ENCODE measurements at places on chromosomes 6 and 20. TPM values are rescaled to one million over a fixed set of nuclear protein-coding genes. Genes with fewer than 3 reads are reported as not detected.
A peak's percentile ranks its signal among the peaks of the same experiment; 100 is the strongest.

GRCh38 chr6:28673787-28674671 lies 148.3 kb downstream of the GPX5 start:
- peak; percentile 82 for DNase-seq
- peak overlapping the region; percentile 64 for H3K27ac ChIP-seq
- peaks cover 8% of the 10 kb centered on the region for H3K4me1 ChIP-seq
- H3K27me3 ChIP-seq = peaks cover 59% of the 10 kb centered on the region
- peaks cover 2% of the 10 kb centered on the region for H3K36me3 ChIP-seq

DNA sequence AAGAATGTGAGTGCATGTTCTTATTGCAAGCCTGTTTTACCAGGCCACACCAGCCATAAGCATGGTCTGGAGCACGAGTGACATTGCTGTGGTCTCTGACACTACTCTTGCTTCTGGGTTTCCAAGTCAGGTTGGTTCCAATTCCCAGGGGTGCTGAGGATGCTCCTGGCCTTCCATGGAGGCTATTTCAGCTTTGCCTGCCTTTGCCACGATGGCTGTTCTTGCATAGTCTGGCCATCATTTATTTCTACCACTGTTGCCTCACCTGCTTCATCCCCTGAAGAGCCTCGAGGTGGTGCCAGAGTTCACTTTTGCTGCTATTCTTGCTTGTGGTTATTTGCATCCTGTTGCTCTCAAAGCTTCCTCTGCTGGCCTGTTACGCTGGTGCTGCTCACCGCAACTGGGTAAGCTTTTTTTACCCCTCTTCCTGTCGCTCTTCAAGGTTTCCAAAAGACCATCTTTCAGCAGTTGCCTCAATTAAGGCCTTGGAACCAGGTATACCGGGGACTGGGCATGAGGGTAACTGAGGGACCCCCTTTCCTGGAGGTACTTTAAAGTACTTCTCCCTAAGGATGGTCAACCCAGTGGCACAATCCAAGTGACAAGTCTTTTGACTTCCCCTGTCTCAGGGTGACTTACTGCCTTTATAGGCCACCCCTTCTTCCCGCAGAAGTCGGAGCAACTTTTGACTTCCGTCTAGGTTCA lies 64.5 kb downstream of the AKAP7 start:
- H3K4me3 ChIP-seq = peak overlapping the region; percentile 69
- peaks cover 55% of the 10 kb centered on the region for H3K4me1 ChIP-seq
- no peaks in the 10 kb centered on the region for H3K27me3 ChIP-seq
- H3K27ac ChIP-seq = peak overlapping the region; percentile 90
- DNase-seq = peak; percentile 79

GRCh38 chr20:49843139-49843538 lies 30.5 kb downstream of the SLC9A8 start:
- H3K27ac ChIP-seq = no peak overlapping the region
- H3K4me3 ChIP-seq = no peak overlapping the region
- no peak for DNase-seq
- H3K36me3 ChIP-seq = peaks cover 15% of the 10 kb centered on the region

DNA sequence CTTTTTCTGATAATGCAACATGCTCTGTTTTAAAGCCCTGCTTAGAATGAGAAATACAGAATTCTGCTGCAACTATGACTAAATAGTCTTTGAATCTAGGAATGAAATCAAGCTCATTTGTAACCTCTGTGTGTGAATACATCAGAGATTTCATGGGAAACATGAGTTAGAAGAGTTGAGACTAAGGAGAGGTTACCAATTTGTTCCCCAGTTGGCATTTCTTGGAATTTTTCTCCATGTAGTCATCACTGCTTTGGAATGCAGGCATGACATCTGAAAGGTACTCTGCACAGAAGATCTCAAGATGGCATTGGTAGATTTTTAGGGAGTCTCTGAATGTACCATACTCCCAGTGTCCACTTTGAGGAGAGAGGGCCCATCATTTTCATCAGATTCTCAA lies 237.2 kb downstream of the TFAP2A start:
- H3K36me3 ChIP-seq = no peaks in the 10 kb centered on the region
- H3K4me3 ChIP-seq = no peak overlapping the region
- H3K27me3 ChIP-seq = no peaks in the 10 kb centered on the region
- H3K27ac ChIP-seq = no peak overlapping the region
- DNase-seq = no peak

DNA sequence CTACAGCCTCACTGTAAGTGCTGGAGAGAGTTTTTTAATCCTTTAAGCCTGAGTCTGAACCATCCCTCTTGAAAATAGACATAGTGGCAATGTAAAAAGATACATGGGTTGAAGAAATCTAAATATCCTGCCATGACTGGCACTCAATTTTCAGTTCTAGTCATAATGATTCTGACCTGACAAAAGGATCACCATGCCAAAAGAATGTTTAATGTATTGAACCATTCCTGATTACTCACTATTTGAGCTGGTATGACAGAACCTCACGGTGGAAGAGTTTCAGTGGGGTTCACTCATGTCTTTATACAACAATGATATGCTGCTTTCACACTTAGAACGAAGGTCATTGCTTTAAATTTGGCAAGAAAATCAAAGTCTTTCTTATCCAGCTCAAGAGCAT lies 93.4 kb downstream of the HIVEP2 start:
- H3K27ac ChIP-seq = peak overlapping the region; percentile 86
- H3K27me3 ChIP-seq = no peaks in the 10 kb centered on the region
- DNase-seq = no peak
- peaks cover 95% of the 10 kb centered on the region for H3K4me1 ChIP-seq

DNA sequence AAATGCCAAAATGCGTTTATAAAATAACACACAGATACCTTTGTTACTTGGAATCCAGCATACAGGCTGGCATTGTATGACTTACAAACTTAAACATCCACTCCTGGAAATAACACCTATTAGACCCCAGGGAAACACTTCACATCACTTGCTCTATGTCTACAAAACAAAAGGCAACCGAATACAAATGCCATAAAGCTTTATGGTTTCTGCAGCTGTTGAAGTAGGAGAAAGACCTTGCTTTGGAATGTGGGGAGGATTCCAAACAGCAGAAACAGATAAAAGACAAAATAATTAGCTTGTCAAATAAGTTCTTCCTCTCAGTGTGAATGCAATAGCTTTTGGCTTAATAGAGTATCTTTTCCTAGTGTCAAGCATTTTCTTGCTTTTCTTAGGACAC lies 9.8 kb upstream of the AMD1 start:
- H3K27me3 ChIP-seq = no peaks in the 10 kb centered on the region
- H3K4me1 ChIP-seq = peaks cover 7% of the 10 kb centered on the region
- no peak overlapping the region for H3K4me3 ChIP-seq
- H3K27ac ChIP-seq = no peak overlapping the region

The GSTA2 gene
- not detected for total RNA-seq

The SLC22A1 gene
- total RNA-seq = 1.2 TPM

- peaks cover 43% of the 10 kb centered on the region for H3K4me1 ChIP-seq
- H3K36me3 ChIP-seq = peaks cover 21% of the 10 kb centered on the region
- H3K27ac ChIP-seq = peak overlapping the region; percentile 77
- no peaks in the 10 kb centered on the region for H3K27me3 ChIP-seq
- H3K4me3 ChIP-seq = peak overlapping the region; percentile 84
Observed at GRCh38 chr6:119348748-119349360, 707 bp downstream of the MAN1A1 start.

GRCh38 chr20:49306903-49307620 lies 29.2 kb upstream of the ZNFX1 start:
- no peak for DNase-seq
- no peak overlapping the region for H3K4me3 ChIP-seq
- H3K27ac ChIP-seq = no peak overlapping the region
- H3K4me1 ChIP-seq = peaks cover 41% of the 10 kb centered on the region
- H3K36me3 ChIP-seq = no peaks in the 10 kb centered on the region

GRCh38 chr20:3208786-3209256 lies 477 bp upstream of the ITPA start:
- peaks cover 13% of the 10 kb centered on the region for H3K4me1 ChIP-seq
- peaks cover 14% of the 10 kb centered on the region for H3K36me3 ChIP-seq
- peak overlapping the region; percentile 92 for H3K27ac ChIP-seq
- H3K4me3 ChIP-seq = peak overlapping the region; percentile 90
- H3K27me3 ChIP-seq = no peaks in the 10 kb centered on the region

DNA sequence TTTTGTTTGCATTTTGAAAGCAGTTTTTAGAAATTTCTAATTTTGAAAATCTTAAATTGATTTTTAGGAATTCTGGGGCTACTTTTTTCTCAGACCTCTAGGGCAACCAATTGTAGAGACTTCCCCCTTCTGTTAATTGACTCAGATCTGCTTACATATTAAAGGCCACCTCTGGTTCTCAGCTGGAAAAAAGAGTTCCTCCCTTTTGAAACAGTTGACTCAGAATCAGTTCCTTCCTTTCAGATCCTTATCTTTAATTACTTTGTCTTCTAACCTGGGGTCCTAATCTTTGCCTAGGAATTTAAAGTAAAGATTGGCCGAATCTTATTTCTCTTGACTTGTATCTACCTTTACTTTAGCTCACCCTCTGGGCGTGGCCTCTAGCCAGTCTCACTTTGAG lies 146.8 kb downstream of the LAMA2 start:
- no peaks in the 10 kb centered on the region for H3K27me3 ChIP-seq
- no peak for DNase-seq
- no peaks in the 10 kb centered on the region for H3K4me1 ChIP-seq
- H3K27ac ChIP-seq = no peak overlapping the region
- no peak overlapping the region for H3K4me3 ChIP-seq

DNA sequence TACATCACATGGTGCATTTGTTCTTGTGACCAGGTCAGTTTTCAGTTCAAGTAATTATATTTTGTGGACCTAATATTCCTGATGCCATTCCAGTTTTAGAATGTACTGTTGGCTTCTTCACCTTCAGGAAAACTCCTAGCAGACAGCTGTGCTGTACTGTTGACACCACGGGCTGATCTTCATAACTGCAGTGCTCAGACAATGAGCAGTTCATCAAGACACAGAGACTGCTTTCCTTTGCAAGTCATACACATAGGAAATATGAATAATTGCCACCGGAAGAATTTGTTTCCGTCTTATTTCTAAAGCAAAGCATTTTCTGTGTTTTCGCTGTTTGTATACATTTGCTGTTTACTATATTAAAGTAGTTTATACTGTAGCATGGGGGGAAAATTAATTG lies 89.8 kb downstream of the C6orf118 start:
- no peak for DNase-seq
- no peak overlapping the region for H3K27ac ChIP-seq
- H3K36me3 ChIP-seq = no peaks in the 10 kb centered on the region
- H3K4me1 ChIP-seq = no peaks in the 10 kb centered on the region
- H3K27me3 ChIP-seq = no peaks in the 10 kb centered on the region

- H3K4me1 ChIP-seq = peaks cover 18% of the 10 kb centered on the region
- DNase-seq = no peak
- no peak overlapping the region for H3K4me3 ChIP-seq
- H3K36me3 ChIP-seq = no peaks in the 10 kb centered on the region
- H3K27ac ChIP-seq = no peak overlapping the region
- H3K27me3 ChIP-seq = no peaks in the 10 kb centered on the region
Observed at GRCh38 chr6:107667790-107668189, 156.3 kb downstream of the SCML4 start.

The MEP1A gene
- total RNA-seq = not detected

DNA sequence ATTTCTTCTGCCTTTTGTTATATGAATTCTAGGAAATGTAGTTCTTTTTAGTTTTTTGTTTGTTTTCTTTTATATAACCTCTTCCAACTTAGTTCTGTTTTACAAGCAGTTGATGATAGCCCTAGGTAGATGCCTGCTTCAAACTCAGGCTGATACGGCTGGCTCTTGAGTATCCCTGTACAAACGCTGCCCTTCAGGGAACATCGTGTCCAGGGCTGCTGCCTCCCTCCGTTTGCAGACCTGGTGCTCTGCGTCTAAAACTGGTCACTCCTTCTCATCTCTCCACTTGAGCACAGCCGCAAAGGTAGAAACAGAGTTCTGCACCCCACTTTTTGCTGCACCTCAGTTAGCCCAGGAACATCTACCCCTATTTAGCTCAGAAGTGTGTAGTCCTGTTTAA lies 310.1 kb downstream of the PRL start:
- H3K27ac ChIP-seq = no peak overlapping the region
- peaks cover 15% of the 10 kb centered on the region for H3K4me1 ChIP-seq
- DNase-seq = no peak
- no peaks in the 10 kb centered on the region for H3K36me3 ChIP-seq
- no peak overlapping the region for H3K4me3 ChIP-seq

- H3K27ac ChIP-seq = no peak overlapping the region
- no peak overlapping the region for H3K4me3 ChIP-seq
- peaks cover 6% of the 10 kb centered on the region for H3K27me3 ChIP-seq
- no peaks in the 10 kb centered on the region for H3K36me3 ChIP-seq
- peaks cover 6% of the 10 kb centered on the region for H3K4me1 ChIP-seq
Observed at GRCh38 chr20:34829191-34829590, 3.7 kb upstream of the NCOA6 start.

DNA sequence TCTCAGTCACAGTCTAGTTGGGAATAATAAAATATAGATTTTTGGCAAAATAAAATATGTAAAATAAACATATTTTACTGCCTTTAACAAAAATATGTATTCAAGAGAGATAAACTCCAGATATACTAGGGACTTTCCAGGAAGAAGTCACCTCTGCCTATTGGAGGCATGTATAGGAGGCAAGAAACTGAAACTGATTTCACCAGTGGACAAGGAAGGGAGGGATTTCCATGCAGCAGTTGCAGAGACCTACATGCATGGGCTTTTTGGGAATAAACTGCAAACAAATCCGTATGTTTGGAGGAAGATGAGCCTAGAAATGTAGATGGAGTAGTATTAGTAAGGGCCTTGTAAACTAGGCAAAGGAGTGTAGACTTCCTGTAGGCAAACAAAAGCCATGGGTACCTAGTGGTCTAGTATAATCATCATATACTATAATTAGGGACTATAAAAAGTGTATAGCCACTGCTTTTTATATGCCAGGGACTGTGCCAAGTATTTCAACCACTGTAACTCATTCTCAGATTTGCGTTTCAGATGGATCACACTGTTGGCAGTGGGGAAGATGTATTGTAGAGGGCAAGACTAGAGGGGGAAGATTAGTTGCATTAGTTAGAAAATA lies 38.9 kb downstream of the CD109 start:
- H3K4me3 ChIP-seq = no peak overlapping the region
- H3K27ac ChIP-seq = no peak overlapping the region
- peaks cover 8% of the 10 kb centered on the region for H3K36me3 ChIP-seq
- no peaks in the 10 kb centered on the region for H3K27me3 ChIP-seq
- peaks cover 5% of the 10 kb centered on the region for H3K4me1 ChIP-seq

The C6orf118 gene
- total RNA-seq = not detected

DNA sequence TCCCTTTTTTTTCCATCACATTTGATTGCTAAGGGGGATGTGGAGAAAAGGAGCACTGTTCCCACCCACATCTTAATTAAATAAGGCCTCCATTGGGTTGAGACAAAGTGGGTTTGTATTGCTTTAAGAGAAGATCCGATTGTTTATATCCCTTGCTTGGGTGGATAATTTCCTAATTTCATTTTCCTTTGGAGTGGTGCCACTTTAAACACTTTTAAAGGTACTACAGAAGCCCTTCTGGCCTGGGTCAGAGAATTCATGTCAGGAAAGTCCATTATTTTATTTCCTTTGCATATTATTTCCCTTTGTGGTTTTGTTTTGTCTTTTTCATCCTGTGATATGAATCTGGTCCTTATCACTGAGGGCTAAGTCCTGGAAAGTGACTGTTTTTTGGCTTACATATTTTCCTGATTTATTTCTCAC lies 56.9 kb downstream of the PHACTR2 start:
- peaks cover 31% of the 10 kb centered on the region for H3K4me1 ChIP-seq
- no peaks in the 10 kb centered on the region for H3K36me3 ChIP-seq
- no peak overlapping the region for H3K4me3 ChIP-seq
- no peak for DNase-seq
- no peaks in the 10 kb centered on the region for H3K27me3 ChIP-seq

Measured in activated CD4-positive, alpha-beta T cell treated with anti-CD3 and anti-CD28 coated beads for 36 hours (primary cell).